NCI-H1105 (cell line): ENCODE measurements at places on chromosomes 12 and 14.
A peak's percentile ranks its signal among the peaks of the same experiment; 100 is the strongest.

- DNase-seq: no peak
Measured at GRCh38 chr12:81095501-81096232, 17.8 kb downstream of the ACSS3 start.

DNA sequence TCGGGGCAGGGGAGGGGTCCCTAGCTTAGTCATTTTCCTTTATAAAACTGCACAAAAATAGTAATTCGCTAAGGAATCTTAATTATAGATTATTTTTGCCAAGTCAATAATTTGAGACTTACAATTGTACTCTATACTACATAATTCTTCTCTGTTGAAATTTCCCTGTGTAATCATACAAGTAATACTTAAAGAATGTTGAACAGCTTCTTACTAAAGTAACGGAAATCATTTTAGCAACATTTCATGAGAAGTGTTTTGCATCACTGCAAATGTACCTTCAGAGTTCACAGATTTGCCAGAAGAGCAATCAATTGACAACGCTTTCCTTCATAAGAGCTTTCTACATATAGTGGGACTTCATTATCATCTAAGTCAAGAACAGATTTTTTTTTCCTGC is 7.9 kb upstream of the GNG2 start:
- DNase-seq: no peak

- no peak for DNase-seq
Measured at GRCh38 chr12:121513464-121514183, 67.2 kb downstream of the KDM2B start.

- DNase-seq: peak; percentile 7
Measured at GRCh38 chr12:111445726-111446581, 40.2 kb downstream of the SH2B3 start.

DNA sequence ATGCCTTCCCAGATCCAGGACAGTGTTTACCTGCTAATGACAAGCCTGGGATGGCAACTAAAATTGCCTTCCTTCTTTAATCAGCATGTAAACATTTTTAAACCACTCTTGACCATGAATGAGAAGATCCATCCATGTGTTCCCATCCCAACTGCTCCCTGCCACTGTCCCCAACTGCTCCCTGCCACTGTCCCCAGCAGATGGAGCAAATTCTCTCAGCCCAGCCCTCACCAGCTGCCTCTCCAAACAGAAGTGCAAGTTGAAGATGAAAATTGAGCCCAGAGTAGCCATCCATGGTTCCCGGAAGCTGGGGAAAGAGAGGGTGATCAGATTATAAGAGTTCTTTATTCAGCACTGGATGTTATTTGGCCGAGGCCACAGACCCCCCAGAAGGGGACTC is 133.1 kb downstream of the SLC15A4 start:
- peak; percentile 2 for DNase-seq

GRCh38 chr14:28298156-28298555 is 468.4 kb upstream of the FOXG1 start:
- no peak for DNase-seq

GRCh38 chr12:15636060-15636890 is 152.9 kb downstream of the EPS8 start:
- no peak for DNase-seq

- no peak for DNase-seq
Measured at GRCh38 chr14:67447033-67447381, 35.0 kb upstream of the PLEK2 start.

- no peak for DNase-seq
Measured at GRCh38 chr12:7959278-7959677, 23.3 kb upstream of the SLC2A3 start.

DNA sequence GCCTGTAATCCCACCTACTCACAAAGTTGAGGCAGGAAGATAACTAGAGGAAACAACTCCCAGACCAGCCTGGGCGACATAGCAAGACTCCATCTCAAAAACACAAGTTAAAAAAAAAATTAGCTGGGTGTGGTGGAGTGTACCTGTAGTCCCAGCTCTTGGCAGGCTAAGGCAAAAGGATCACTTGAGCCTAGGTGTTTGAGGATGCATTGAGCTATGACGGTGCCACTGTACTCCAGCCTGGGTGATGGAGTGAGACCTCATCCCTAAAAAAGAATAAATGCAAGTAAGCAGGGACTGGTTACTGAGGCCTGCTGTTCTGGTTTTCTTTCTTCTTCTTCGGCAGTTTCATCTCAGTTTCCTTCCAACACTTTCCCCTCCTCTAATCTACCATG is 7.4 kb downstream of the PTPN21 start:
- DNase-seq: no peak

DNA sequence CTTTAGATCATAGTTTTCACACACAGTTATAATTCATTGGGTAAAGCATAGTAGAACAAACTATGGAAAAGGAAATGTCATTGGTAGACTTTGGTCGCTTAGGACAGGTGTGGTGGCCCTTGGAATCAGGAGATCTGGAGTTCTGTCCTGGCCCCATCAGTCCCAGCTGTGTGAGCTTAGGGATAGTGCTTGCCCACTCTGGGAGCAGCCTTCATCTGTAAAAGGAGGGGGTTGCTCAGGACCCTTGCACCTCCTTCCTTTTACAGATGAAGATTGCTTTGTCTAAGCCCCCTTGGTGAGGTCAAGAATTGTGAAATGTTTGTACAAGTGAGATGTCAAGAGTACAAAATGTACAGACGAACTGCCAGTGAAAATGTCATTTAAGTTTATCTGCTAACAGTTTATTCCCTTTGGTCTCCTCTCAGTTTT is 93.2 kb downstream of the BORCS5 start:
- DNase-seq: no peak

DNA sequence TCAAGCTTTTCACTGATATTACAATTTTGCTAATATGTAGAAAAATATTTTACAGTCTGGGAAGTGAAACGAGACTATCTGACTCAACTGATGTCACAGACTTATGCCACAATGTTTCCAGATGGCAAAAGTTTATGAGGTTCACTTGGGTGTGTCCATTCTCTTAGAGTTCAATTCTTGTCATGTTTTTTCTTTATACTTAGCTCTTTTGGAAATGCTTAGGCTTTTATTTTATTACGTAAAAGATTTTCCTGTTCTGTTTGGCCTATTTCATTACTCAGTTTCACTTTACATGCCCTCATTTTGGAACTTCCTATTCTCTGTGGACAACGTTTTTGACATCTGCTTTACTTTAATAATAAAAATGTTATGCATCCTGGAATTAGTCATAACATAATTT is 2.1 kb upstream of the PDZRN4 start:
- DNase-seq: no peak

- no peak for DNase-seq
Measured at GRCh38 chr14:70856851-70857495, 47.7 kb upstream of the MAP3K9 start.

DNA sequence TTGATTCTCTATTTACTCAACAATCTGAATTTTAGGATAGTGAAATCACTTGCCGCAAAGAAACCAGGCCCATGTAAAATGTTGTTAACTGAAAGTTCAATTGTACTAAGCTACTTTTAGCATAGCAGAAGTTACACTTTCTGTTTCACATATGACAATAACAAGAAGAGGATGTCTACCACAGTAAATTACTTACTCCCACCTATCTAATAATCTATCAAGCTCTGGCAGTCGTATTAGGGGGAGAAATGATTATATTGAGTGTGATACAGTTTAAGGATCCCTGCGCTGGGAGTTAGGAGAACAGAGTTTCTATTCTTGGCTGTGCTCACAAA is 66.5 kb upstream of the CAND1 start:
- no peak for DNase-seq

- DNase-seq: no peak
Measured at GRCh38 chr12:3838076-3838475, 35.1 kb downstream of the PARP11 start.

DNA sequence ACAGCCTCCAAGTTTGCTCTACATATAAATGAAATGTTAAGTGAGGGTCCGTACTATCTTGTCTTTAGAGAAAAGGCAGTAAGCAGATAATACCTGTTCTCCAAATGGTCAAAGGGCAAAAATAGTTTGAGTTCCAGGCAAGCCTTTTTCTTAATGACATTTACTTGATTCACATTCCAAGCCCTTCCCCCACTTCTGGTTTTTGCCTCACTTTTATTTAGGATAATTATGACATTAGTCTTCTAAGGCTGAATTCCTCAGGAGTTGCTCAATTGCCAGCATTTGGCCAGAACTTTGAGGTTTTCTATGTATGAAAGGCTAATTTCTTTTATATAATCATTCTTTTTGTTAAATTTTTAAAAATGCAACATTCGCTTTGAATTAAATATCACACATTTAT is 62.5 kb upstream of the DUSP6 start:
- DNase-seq: no peak

- peak; percentile 79 for DNase-seq
Measured at GRCh38 chr14:70735043-70735442, 74.3 kb downstream of the MAP3K9 start.

- DNase-seq: no peak
Measured at GRCh38 chr12:40058721-40059190, 47.1 kb downstream of the SLC2A13 start.

DNA sequence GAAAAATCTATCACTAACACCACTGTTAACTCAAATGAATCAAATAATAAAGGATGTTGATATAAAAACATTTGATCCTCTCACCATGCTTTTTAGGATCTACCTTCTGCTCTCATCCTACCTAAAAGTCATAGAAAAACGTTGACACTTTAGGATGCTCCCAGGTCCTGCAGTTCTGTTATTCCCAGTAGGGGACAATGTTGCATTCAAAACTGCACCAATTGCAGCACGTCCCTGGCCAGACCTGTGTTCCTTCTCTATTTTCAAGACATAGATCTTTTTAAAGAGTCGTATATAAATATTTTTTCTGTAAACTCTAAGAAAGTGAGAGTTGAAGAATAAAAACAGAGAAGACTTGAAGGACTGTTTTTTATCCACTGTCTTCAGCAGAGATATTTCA is 8.8 kb downstream of the AICDA start:
- no peak for DNase-seq

DNA sequence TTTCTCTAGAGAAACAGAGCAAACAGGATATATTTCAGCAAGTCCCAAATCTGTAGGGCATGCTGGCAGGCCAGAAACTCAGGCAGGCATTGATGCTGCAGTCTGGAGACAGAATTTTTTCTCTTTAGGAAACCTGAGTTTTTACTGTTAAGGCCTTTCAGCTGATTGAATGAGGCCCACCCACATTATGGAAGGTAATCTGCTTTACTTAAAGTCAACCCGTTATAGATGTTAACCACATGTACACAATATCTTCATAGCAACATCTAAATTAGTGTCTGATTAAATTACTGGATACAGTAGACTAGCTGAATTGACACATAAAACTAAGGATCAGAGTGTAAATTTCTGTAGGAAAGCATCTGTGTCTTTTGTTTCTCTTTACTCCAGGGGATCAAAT is 65.2 kb downstream of the SRGAP1 start:
- no peak for DNase-seq

GRCh38 chr12:120662879-120663278 is 22.5 kb downstream of the CABP1 start:
- no peak for DNase-seq

GRCh38 chr12:124115976-124116690 is 143.1 kb downstream of the ZNF664 start:
- DNase-seq: no peak

GRCh38 chr12:32196250-32197198 is 89.9 kb downstream of the BICD1 start:
- no peak for DNase-seq

DNA sequence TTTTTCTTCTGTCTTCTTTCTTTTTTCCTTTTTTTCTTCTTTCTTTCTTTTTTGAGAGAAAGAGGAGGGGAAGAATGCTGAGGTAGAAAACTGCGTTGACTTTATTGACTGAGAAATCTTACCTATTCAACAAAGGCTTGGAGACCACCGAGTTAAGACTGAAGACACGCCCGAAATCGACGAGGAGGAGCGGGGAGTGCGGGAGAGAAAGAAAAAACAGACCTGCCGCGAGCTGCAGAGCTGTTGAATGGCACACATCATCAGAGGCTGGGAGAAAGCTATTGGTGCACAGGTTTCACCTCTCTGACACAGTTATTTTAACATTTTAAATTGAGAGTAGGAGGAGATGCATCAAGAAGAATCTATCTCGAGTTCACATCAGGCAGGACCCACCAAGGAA is 5.1 kb downstream of the ASCL1 start:
- no peak for DNase-seq

- DNase-seq: no peak
Measured at GRCh38 chr14:102993523-102993922, 63.8 kb downstream of the CDC42BPB start.

DNA sequence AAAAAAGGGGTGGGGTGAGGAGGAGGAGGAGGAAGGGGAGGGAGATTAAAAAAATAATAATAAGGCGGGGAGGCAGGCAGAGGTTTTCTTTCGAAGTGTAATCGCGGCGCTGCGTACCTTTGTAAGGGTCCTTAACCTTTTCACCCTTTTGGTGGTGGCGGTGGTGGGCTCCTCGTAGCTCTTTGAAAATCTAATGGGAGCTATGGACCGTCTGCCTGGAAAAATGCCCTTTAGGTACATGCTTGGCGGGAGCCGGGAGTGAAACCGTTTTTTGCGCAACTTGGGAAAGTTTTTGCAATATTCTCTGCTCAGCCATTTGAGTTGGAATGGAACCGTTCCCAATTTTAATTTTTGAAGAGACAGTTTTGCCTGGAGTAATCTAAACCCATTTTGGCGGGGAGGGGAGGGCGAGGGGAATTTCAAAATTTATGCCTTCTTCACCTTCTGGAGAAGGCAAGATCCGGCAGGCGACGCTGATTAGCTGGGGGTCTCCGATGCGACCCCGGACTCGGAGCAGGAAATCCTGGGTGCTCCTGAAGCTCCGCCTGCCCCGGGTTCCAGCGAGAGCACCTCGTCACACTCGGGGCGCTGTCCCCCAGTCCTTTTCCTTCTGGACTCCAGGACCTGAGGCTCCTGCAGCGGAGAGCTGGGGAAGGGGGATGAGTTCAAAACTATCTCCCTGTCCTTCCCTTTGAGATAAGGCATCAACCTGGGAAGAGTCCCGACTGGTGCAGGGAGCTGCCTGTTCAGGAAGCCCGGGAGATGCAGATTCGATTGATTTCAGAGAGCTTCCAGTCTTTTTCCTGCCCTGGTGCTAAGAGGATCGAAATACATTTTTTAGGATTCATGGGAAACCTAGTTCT is 74.6 kb upstream of the TBX5 start:
- no peak for DNase-seq

- DNase-seq: no peak
Measured at GRCh38 chr14:25381498-25381897, 331.6 kb upstream of the STXBP6 start.

GRCh38 chr14:21334202-21334906 is 49.5 kb downstream of the SUPT16H start:
- no peak for DNase-seq

- DNase-seq: peak; percentile 22
Measured at GRCh38 chr12:104457746-104458693, 1.3 kb downstream of the CHST11 start.
